Transverse colon (tissue), 4 donors: ENCODE measurements at places on chromosomes 11 and 22.

GRCh38 chr11:102293873-102294601 is 23.2 kb upstream of the BIRC3 start:
- no peak for DNase-seq

DNA sequence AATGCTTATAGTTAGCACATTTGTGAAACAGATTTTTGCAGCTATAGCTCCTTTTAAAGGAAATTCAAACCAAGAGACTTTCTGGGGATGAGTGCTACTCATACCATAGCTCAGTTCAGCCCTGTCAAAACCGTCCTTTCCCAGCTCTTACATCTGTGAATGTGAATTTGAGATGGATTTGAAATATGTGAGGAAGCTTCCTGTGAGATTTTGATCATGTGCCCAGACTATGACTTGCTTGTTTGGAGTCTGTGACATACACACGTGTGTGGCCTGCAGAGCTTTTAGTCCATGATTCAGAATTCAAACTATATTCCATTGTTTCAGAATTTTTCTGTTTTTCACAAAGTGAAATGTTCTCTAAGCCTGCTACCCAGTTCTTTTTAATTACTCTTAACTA is 4.4 kb upstream of the MMP1 start:
- no peak for DNase-seq

DNA sequence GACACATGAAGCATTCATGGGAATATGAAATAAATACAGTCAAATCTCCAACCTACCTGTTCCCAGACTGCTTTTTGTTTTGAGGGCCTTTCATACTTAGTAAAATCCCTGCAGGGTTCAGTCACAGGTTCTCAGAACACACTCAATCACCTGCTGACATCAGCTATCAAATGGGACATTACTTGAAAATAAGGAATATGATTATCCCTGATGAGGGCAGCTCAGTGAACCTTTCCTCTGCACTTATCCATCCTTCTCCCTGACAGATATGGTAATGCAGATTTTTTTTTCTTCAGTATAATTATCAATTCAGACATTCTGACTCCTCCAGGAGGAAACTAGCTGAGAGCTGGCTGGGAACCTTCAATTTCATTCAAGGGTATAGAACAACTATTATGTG is 1127.4 kb upstream of the CCDC90B start:
- DNase-seq: no peak

DNA sequence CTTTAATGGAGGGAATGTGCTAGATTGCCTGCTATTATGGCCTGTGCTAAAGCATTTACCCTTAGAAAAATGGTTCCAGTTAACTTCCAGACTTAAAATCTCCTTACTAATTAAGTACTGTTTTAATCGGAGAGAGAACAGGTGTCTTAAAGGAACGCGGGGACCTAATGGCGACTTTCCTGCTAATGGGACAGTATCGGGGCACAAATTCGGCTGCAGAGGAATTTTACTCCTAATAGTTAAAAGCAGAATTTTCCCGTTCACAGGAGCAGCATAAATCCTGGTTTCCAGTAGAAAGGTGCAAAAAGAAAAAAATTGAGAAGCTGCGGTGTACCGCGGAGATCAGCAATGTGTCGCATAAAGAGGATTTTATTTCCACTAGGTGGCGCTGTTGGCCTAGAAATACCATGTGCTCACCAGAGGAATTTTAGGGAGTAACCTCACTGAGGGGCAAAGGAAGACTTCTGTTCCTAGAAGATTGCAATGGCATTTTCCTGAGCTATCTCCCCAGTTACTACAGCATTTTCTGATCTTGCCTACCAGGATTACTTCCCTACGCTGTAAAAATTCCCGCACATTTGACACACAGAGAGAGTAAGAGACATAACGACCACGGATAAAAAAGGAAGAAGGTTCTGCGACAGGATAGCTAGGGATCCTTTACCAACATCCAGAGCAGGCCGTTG is 44.5 kb downstream of the ZNF280B start:
- peak; percentile 44 for DNase-seq

- no peak for DNase-seq
Observed at GRCh38 chr11:1817511-1817910, 17.3 kb upstream of the SYT8 start.

DNA sequence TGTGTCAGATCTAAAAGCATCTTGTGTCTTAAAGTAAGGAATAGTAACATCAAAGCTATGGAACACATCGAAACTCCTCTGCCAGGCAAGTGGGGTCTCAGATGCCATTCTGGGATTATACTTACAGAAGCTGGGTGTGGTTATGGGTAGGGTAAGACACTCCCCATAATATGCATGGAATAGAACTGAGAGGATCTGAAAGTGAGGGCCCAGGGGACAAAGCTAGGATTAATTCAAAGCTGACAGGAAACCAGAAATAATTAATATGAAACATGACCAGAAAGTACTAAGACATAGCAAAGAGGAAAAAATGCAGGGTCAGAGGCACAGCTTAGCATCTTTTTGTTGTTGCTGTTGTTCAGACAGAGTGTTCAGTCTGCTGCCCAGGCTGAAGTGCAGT is 40.2 kb upstream of the EED start:
- no peak for DNase-seq

DNA sequence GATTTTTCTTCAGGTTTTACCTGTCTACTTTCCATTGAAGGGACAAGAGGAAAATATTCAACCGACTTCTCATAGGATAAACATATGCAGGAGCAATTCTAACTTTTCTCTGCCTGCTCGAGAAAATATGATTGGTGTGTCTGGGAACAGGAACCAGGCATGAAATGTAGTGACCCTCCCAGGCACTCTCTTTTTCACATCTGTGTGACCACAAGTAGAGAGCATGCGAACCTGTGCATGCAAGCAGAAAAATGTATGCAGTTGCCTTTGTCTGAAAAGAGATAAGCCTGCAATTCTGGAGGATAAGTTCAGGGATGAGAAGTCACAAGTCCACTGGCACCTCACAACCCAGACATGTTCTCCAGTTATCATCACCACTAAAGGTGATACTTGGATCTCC is 583.5 kb upstream of the FAT3 start:
- DNase-seq: no peak

- no peak for DNase-seq
Observed at GRCh38 chr11:95483339-95483738, 252.3 kb upstream of the SESN3 start.

DNA sequence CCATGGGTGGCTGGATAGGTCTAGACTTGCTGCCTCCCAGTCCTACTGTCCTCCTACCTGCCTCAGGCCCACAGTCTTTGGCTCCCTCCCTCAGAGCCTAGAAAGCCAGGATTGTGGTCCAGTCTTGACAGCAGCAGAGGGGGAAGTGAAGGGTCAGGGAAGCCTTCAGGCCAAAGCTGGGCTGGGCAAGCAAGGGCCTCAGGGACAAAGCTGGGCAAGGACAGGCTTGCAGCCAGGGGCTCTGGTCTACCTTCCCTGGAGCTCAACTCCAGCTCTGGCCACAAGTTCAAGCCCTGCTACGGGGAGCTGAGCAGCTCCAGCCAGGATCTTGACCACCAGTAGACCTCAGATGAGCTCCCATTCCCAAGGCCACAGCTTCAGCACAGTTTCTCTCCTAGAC is 14.9 kb downstream of the LMO1 start:
- no peak for DNase-seq

DNA sequence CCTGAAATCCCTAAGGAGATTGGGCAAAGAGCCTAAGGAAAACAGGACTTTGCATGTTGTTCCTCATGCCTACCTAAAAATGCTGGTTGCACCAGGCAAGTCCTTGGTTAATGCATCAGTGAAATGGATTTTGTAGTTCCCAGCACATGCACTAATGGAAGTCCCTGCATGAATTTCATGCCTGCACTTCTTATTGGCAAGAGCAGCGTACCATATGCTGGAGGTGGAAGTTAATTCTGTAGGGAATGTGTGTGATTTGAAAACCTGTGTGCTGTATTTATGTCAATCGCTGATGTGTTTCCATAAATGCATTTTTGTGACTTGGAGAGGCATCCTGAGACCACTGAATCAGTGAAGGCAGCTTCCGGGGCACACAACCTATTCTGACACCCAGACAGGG is 140.3 kb upstream of the MTNR1B start:
- no peak for DNase-seq

GRCh38 chr11:62418136-62418535 is 697 bp upstream of the SCGB1A1 start:
- DNase-seq: no peak

- no peak for DNase-seq
Observed at GRCh38 chr11:124971810-124972209, 17.8 kb downstream of the CCDC15 start.

GRCh38 chr11:110141812-110142211 is 48.6 kb downstream of the ZC3H12C start:
- no peak for DNase-seq

GRCh38 chr11:19444231-19444630 is 203.5 kb upstream of the E2F8 start:
- no peak for DNase-seq

DNA sequence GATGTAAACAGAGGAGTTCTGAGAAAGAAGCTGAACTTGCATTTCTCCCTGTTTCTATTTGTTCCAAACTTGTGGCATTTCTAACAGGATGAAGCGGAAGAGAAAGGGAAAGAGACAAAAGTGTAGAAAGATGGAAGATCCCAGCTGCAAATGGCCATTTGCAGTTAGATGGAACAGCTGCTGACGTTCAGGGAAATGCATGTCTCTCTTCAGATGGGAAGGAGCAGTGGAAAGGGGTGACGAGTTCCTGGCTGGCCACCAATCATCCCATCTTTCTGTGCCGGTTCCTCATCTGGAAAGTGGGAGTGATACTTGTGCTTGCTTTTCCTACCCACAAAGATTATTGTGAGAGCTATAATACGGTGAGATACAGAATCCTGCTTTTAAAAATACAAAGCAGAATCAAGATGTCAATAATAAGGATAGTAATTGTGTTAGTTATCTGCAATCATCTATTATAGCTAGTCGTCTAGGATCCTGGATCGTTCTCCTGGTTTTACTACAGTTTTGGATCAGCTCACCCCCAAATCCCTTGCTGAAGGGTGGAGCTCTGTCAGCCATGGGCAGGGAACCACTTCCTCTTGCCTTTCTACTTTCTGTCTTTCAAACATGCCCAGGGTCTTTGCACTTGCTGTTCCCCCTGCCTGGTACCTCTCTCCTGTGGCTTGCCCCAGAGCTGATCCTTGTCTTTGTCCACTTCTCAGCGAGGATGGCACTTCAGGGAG is 1.2 kb upstream of the TIMP3 start:
- DNase-seq: no peak

DNA sequence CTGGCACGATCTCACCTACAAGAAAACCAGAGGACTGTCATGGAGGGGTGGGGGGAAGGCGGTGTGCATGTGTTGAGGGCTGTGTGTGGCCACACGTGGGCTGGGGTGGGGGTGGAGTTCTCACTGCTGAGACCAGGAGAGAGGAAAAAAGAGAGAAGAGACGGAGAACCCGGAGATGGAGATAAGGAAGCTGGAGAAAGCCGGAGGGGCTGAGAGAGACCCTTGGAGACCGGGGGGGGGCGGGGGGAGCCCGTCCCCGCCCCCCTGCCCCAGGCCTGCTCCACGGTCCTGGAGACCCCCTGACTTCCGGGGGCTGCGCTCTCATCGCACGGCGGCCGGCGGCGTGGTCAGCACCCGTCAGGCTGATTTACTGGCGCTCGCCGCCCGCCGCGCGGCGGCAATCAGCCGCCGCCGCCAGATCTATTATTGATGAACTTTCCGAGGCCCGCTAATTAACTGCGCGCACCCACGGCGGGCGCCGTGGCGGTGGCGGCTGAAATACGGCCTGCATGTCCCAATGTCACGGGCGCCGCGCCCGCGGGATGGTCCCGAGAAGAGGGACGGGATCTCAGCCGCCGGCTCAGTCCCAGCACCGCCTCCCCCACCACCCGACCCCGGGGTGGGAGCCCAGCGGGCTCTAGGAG is 187.4 kb downstream of the MN1 start:
- DNase-seq: no peak

- no peak for DNase-seq
Observed at GRCh38 chr22:23156286-23156685, 11.0 kb downstream of the RAB36 start.

GRCh38 chr11:70019576-70020011 is 58.5 kb upstream of the ANO1 start:
- no peak for DNase-seq

GRCh38 chr11:106958517-106959248 is 59.6 kb downstream of the GUCY1A2 start:
- DNase-seq: no peak

GRCh38 chr11:67464411-67465188 is 4.5 kb downstream of the TMEM134 start:
- DNase-seq: peak; percentile 96

DNA sequence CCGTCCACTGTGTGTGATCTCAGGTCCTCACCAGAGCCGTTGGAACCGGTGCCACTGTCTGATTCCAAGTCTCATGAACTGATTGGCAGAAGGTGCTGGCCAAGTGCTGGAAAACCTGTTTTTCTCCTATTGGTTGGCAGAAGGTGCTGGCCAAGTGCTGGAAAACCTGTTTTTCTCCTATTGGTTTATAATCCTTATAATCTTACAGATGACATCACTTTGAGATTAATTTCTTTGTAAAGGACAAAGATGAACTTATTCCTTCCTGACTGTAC is 1106.3 kb downstream of the BRD1 start:
- peak; percentile 29 for DNase-seq

GRCh38 chr22:35352214-35353111 is 28.4 kb upstream of the HMOX1 start:
- DNase-seq: peak; percentile 80
